ENCODE measurements at places on chromosomes 4 and X.
A peak's percentile ranks its signal among the peaks of the same experiment; 100 is the strongest.

GRCh38 chr4:107818301-107818910, 6.3 kb upstream of the SGMS2 start:
- no peak for DNase-seq

- DNase-seq, result no peak
Observed at GRCh38 chr4:8843597-8843996, 28.0 kb downstream of the HMX1 start.

- no peak for DNase-seq
Observed at GRCh38 chr4:145909281-145909715, 29.3 kb downstream of the ZNF827 start.

DNA sequence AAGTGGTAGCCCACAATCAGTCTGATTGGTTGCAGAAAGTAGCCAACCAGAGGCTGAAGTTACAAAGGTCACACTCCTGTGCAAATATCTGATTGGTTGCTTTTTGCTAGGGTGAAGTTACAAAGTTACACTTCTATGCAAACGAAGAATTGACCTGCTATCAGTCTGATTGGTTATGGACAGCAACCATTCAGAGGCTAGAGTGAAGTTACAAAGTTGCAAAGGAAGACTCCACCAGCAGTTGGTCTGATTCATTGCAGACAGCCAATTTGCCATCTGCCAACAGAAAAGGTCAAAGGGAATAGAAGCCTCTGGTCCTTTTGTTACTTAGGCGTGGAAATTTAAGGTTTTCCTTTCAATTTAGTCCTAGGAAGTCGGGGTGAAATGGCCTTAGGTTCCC, 377.7 kb downstream of the PRDM5 start:
- DNase-seq, result no peak

DNA sequence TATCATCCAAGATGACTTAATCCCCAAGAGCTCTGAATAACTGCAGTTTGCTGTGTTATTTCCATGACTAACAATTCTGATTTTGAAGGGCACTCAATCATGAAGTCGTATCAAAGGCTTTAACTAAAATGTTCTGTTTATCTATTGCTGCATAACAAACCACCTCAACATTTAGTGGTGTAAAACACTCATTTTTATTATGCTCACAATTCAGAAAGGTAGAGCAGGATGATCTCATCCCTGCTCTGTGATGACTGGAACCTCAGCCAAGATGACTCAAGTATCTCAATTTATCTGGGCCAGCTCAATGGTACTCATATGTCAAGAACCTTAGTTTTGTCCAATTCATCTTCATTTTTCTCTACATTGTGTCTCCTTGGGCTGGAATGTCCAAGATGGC, 451.1 kb downstream of the PPARGC1A start:
- no peak for DNase-seq

- no peak for DNase-seq
Observed at GRCh38 chr4:141109983-141110382, 23.3 kb downstream of the RNF150 start.

GRCh38 chrX:3518870-3519269, 172.4 kb upstream of the MXRA5 start:
- no peak for DNase-seq

DNA sequence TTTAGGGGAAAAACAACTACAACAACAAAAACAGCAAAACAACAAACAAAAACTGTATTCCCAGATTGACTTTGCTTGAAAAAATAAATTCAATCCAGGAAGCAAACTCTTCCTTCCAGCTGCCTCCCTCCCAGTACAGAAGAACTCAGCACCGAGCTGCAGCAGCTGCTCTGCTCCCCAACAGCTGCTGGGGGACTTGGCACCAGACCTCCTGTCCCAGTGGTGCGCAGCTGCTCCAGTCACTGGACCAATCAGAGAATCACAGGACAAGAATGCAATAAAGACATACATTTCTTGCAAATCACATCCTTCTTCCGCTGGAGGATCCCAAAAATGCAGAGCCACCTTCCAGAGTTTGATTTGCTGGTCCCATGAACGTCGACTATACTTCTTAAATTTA, 11.8 kb upstream of the FAM53A start:
- no peak for DNase-seq

GRCh38 chr4:147461161-147461560, 19.7 kb upstream of the EDNRA start:
- no peak for DNase-seq

DNA sequence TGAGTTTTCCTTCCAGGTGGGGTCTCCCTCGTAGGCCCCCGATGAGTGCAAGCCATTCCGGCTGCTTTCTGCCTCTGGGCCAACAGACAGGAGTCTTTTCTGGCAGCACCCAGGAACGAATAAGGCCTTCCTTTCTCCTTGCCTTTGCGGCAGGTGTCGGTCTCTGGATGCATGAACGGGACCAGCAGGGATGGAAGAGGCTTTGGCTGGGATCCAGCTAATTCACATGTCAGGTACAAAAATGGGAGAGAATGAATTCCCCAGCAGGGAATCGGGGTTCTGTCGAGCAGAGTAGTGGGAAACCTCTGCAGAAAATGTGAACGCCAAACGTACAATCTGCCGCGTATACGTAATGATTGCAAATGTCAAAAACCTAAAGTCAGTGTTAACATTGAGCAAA, 146.1 kb upstream of the TBL1X start:
- DNase-seq, result no peak

- DNase-seq, result no peak
Observed at GRCh38 chr4:33802578-33802977, 2441.7 kb downstream of the ARAP2 start.

DNA sequence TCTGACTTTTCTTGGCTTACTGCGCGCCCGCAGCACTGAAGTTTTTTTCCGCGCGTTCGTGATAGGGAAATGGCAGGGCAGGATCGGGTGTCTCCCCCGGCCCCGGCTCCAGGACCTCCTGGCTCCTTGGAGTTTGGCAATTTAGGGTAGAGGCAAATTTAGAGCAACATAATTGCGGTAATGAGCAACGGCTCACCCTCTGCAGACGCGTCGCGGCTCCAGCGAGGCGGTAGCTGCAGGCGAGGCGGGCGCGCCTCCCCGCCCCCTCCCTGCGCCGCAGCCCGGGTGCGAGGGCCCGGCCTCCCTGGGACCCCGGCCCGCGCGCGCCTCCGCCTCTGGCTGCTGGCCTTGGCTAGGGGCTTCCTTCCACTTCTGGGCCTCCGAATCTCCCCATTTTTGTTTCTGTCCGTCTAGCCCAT, 6.2 kb downstream of the MSX1 start:
- no peak for DNase-seq

DNA sequence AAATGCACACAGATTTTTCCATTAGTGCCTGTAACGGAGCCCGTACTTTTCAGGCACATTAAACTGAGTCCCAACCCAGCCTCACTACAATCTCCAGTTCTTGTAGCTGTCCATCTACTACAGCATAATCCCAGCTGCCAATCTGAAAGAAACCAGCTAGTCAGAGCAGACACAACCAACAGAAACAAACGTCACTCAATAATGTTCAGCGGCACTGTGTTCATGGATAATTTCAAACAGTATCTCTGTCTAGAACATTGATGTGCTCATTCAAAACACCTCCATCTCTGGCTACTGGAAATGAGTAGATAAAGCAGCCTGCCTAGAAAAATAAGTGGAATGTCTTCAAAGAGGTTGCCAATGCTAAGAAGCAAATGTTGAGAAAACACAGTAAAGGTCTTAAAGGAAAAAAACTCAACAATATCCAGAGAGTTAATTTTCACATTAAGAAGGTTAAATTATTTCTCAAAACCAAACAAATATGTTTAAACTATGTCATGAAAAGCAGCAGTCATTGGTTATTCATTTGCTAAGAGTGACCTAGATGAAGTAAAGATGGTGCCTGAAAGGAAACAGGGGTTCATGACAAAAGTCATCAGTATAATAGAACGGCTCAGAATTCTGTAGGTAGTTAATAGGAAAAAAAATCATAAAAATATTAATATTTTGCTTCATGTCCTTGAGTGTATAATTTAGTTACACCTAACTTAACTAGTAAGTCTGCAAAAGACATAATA, 245.1 kb upstream of the MAB21L2 start:
- no peak for DNase-seq

- no peak for DNase-seq
Observed at GRCh38 chrX:155094468-155095061, 23.3 kb downstream of the BRCC3 start.

- no peak for DNase-seq
Observed at GRCh38 chr4:144649646-144650045, 3.7 kb downstream of the HHIP start.

DNA sequence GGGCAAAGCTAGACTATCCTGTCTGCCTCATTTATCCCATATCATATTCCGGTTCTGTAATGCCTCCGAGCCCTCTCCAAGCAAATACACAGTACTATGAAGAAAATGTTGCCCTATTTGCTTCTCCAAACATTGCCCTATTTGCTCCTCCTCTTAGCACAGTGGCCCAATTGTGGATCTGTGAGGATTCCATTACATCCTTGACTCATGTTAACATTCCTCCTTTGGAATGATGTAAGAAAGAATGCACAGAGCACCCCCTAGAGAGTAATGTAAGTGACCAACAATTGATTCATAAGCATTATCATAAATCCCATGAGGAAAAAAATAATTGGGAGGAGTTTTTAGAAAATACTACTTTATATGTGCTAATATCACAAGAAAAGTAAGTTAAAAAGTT, 11.3 kb upstream of the BTC start:
- no peak for DNase-seq

GRCh38 chrX:86148024-86148511, at the start of gene DACH2:
Gene DACH2, plus strand, starts transcription at chrX:86148451.
- DNase-seq, result peak; percentile 11

GRCh38 chr4:107270614-107271013, 234.5 kb upstream of the DKK2 start:
- DNase-seq, result no peak

GRCh38 chrX:67723580-67724351, 179.9 kb downstream of the AR start:
- DNase-seq, result no peak

DNA sequence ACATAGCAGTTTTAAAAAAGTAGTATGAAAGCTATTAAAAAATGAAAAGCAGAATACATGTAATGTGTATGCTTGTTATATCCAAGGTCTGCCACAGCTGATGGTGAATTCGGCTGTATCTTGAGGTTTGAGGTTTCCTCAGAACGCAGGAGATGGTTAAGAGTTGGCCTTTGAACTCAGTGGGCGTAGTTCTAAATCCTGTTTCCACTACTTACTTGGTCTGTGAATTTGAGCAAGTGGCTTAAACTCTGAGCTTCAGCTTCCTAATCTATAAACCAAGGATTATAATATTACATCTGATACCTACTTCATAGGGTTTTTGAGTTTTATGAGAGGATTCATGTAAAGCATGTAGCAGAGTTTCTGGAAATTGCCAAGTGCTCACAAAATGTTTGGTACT, 125.2 kb downstream of the STIM2 start:
- DNase-seq, result no peak

GRCh38 chr4:97500423-97500822, 642.9 kb downstream of the STPG2 start:
- no peak for DNase-seq

GRCh38 chr4:155011163-155011780, 197.2 kb upstream of the NPY2R start:
- no peak for DNase-seq

DNA sequence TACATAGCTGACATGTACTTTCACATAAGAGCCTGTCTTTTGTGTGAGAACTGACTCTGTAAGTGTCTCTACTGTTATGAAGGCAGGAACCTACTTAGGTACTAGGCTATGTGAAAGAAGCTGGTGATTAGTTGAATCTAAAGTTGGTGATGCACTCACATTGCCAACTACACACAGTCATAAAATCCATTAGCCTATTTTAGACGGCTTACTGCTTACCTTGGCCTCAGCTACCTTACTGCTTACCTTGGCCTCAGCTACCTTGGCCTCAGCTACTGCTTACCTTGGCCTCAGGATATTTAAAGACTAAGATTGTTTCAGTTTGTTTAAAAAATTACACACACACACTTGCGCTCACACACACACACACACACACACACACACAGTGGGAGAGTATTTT, 549.7 kb downstream of the IL1RAPL1 start:
- DNase-seq, result no peak

DNA sequence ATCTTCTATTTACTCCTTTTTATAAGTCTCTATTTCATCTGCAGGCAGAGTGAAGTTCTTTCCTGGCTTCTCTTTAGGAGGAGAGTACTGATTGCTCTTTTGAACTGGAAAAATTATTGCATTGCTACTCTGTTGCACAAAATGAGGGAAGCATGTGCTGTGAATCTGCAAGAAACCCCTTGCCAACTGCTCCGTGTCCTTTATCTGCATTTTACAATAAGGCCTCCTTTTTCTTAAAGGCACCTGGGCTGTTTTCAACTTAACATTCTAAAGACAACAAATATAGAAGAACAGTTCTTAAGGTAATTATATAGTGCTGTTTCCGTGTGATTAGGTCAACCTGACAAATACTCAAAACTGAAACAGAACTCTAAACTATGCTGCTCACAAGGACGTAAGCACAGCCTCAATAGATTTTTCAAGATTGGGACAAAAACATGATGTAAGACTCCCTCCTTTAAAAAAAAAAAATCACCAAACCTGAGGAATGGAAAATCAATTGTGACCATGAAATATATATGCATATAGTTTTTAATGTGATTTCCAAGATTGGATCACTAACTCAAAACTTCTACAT, 716.6 kb upstream of the INTU start:
- no peak for DNase-seq

- DNase-seq, result no peak
Observed at GRCh38 chr4:42050516-42051249, 60.4 kb downstream of the SLC30A9 start.

- no peak for DNase-seq
Observed at GRCh38 chr4:185811509-185812364, at the start of gene SORBS2. Gene SORBS2, minus strand, starts transcription at chr4:185812194. Its CDS starts 121,623 bp downstream, at chr4:185690571.

GRCh38 chr4:83252782-83253405, 31.7 kb downstream of the COQ2 start:
- peak; percentile 55 for DNase-seq

DNA sequence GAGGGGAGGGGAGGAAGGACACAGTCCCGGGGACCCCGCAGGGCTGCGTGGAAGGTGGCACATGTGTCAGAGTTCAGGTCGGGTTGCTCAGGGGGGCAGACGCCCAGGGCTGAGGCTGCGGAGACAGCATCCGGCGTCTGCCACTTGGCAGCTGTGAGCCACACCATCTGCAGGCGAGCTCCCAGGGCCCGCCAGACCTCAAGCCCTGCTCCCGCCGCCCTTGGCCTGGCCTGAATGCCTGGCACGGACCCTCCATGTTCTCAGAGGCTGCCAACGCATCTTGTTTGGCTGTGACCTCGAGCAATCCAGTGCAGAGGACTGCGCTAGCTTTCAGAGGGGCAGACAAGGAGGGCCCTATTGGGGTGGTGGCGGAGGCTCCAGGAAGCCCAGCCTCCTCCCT, 5.1 kb downstream of the BGN start:
- DNase-seq, result no peak

- peak; percentile 59 for DNase-seq
Observed at GRCh38 chr4:165207431-165208220, at the start of gene KLHL2. Gene KLHL2, plus strand, starts transcription at chr4:165207561. Its CDS starts 316 bp downstream, at chr4:165207877.

DNA sequence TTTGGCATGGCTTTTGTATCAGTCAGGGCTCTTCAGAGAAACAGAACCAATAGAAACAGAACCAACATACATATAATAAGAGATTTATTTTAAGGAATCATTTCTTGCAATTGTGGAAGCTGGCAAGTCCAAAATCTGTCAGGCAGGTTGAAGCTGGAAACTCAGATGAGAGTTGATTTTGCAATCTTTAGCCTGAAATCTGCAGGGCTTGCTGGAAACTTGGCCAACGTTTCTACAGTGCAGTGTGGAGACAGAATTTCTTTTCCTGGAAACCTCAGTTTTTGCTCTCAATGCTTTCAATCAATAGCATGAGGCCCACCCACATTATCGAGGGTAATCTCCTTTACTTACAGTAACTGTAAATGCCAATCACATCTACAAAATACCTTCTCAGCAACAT, 45.4 kb downstream of the COMMD8 start:
- no peak for DNase-seq

GRCh38 chr4:146661367-146661766, 22.7 kb downstream of the POU4F2 start:
- no peak for DNase-seq

Measured in activated T-helper 1 cell treated with Interleukin-2 at 50 U/mL for 16 hours (primary cell).